ENCODE measurements at places on chromosomes 16 and 17.

DNA sequence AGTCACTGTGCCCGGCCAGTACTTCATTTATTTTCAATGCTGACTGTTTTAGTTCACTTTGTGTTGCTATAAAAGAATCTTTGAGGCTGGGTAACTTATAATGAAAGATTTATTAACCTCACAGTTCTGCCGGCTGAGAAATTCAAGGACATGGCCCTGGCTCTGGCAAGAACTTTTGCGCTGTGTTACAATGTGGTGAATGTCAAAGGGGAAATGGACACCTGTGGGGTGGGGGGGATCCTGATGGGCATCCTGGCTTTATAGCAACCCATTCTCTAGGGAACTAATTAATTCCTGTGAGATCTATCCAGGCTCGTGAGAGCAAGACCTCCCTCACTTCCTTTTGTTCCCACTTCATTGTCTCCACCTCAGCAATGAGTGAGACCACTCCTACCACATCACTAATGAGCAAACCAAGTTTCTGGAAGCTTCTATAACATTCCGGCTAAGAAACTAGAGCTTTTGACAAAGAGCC, 17.1 kb upstream of the CDH3 start:
- DNase-seq, result no peak

- DNase-seq, result peak; percentile 57
These were observed 9.8 kb downstream of the SLC16A3 start for GRCh38 chr17:82238472-82239201.

DNA sequence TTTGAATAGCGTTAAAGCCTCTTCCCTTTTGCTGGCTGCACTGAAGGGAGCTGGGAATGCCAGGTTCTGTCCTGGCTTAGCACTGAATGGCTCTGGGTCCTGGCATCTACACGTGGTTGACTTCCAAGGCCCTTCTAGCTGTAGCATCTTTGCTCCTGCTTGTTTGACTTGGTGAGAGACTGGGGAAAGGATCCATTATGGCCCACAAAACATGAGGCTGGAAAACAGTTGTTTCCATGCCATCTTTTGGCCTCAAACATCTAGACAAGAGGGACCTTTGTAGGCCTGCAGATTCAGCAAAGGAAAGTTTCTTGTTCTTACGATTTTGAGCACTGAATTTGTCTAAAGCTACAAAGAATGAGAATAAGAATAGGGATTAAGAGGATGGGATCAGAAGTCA, 32.5 kb downstream of the EPN2 start:
- DNase-seq, result no peak

DNA sequence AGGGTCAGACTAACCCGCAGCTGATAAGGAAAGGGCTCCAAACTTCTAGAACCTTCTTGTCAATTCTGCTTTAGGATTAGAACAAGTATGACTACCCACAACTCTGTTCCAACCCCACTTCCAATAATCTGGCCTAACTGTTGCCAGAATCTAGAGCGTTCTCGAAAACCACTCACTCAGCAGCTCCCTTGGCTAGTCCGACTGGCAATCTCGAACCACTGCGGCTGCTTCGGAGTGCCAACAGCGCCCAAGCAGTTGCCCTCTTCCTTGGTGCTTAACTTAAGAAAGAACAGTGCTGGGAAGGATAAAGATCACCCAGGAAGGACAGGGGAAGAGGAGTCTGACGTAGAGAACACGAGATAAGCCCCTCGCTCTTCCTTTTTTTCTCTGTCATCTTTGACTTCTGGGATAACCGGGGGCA, 818 bp downstream of the DNAJC7 start:
- DNase-seq, result no peak

DNA sequence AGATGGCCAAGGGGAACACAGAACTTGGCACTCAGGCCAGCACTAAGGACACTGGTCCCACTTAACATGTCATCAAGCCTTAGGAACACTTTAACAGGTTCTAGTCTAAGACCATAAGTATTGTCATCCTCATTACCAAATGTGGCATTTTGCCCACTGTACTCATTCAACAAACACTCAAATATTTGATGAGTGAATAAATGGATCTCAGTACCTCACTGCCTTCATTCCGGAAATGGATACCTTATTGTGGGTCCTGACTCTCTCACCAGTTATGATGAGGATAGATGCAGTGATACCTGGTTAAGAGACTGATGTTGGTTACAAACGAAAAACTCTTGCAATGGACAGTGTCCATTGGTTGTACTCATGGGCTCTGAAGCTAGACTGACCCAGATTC, 455.2 kb upstream of the DYNLRB2 start:
- no peak for DNase-seq

DNA sequence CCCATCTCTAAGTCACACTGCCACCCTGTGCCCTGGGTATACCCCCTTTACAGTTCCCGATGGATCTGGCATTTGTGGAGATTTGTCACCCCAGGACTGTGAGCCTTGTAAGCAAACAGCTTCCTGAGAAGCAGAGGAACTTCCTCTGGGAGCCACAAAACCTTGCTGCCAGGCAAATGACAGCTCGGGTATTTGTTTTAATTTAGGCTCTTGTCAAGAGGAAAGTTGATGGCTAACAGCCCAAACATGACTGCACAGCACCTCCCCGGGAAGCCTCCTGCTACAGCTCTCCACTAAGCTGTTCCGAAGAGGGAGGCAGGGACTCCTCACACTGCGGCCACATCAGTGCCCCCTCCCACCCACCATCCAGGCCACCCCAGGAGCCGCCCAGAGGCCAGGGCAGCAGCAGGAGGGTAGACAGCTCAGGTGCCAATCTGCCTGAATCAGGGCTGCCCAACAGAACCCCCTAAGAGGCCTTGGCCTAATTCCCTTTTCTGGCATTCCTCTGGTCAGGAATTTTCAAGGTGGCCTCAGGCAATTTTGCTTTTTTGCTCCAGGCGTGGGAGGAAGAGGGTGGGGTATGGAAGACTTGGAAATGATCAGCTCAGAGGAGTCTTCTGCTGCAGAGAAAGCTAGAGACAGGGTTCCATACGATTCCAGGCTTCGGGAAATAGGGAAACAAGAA, 2.6 kb downstream of the ABR start:
- DNase-seq, result no peak

GRCh38 chr17:73187203-73187769, 5.6 kb upstream of the COG1 start:
- DNase-seq, result no peak

DNA sequence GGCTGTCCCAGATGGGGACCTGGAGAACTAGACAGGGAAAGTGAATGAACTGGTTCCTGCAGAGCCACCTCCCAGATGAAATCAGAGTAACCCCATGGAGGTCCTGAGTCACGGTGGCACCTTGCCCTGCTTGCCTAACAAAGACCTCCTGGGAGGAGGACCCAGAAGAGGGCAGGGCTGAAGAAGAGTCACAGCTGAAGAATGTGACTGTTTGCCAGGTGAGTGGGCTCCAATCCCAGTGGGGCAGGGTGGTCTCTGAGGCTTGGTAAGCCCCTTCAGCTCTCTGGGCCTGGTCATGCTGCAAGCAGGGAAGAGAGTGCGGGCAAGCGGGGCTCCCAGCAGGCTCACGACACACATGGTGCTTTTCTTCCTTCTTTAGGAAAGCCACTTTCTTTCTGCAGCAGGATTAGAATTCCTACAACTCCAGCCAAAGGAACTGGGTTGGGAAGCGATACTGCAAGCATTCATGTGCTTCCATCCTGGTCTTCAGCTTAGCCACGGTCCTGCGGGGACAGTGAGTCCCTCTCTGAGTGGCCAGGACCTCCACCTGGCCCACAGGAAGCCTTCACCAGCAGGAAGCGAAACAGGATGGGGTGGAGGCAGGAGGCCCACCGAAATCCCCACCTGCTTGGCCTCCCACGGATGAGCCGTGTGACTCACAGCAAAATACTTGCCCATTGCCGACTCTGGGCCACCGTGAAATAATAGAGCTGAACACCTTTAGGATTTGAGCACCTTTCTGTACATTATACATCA, 4.3 kb downstream of the C16orf74 start:
- DNase-seq, result no peak

- DNase-seq, result peak; percentile 48
These were observed 129.7 kb upstream of the CHMP6 start for GRCh38 chr17:80861892-80862291.
